H9 (cell line): ENCODE measurements at places on chromosomes 2 and 18. TPM values are rescaled to one million over a fixed set of nuclear protein-coding genes. Genes with fewer than 3 reads are reported as not detected.

DNA sequence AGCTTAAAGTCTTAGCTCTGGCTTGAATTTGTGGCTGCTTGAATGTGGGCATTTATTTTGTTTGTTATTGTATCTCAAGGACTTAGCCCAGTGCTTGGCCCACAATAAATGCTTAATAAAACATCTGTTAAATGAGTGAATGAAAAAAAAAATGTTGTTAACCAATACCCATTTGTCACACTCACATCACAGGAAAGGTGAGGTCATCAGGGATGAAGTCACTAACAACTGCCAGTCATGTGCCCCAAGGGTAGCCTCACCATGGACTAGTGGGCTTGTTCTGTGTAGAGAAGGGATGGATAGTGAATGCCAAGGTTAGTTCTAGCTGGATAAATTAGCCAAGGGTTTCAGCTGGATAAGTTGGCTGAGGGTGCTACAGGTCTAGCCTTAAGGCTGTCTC lies 3.0 kb downstream of the NRBP1 start:
- DNase-seq = no peak

DNA sequence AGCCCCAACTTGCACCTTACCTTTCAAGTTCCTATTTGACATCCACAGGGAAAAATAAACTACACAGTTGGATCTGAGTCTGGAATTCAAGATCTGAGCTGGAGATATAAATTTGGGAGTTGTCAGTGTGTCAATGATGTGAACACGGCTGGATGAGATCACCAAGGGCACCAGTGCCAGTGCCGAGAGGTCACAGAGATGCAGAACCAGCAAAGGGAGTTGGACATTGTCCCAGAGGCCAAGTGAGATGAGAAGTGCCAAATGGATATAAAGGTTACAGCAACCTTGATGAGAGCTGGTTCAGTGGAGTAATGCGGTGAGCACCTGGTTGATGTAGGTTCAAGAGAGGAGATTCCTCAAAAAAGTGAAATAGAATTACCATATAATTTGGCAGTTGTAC lies 24.8 kb downstream of the LRRFIP1 start:
- DNase-seq = no peak

DNA sequence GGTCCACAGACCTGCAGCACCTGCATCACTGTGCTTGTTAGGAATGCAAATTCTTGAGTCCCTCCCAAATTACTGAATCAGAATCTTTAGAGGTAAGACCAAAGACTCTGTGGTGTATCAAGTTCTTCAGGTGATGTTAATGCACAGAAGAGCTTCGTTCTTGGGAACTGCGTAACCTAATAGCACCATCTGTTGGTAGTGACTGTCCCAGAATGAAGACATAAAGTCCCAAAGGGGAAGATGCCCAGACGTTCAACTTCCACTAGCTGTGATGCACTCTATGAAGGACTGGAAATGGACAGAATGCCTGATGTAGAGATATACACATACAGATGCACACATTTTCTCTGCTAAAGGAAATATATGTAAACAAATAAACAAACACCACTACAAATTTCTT lies 576.0 kb downstream of the LRP1B start:
- peak; percentile 34 for DNase-seq

- DNase-seq = no peak
These were observed 13.2 kb downstream of the TXNDC2 start for GRCh38 chr18:9898792-9899549.

The IL36A gene
- total RNA-seq = not detected in 2 replicates

The FIGLA gene
- total RNA-seq = not detected in 2 replicates

The NEB gene
- total RNA-seq = 0.75 and 0.98 TPM in 2 replicates

The G6PC2 gene
- total RNA-seq = not detected in 2 replicates

The UGT1A8 gene
- not detected in 2 replicates for total RNA-seq
